ENCODE measurements at places on chromosomes 6 and 20.
A peak's percentile ranks its signal among the peaks of the same experiment; 100 is the strongest.

- H3K4me3 ChIP-seq = no peak overlapping the region
- no peaks in the 10 kb centered on the region for H3K36me3 ChIP-seq
- no peaks in the 10 kb centered on the region for H3K4me1 ChIP-seq
- H3K27me3 ChIP-seq = no peaks in the 10 kb centered on the region
- H3K27ac ChIP-seq = no peak overlapping the region
Observed at GRCh38 chr6:135922746-135923145, 71.2 kb downstream of the PDE7B start.

GRCh38 chr6:158086054-158086503, 82.0 kb downstream of the SERAC1 start:
- no peak overlapping the region for H3K4me3 ChIP-seq
- peaks cover 28% of the 10 kb centered on the region for H3K36me3 ChIP-seq
- no peak for DNase-seq
- no peaks in the 10 kb centered on the region for H3K27me3 ChIP-seq
- H3K4me1 ChIP-seq = peaks cover 4% of the 10 kb centered on the region

- H3K27ac ChIP-seq = no peak overlapping the region
- H3K36me3 ChIP-seq = no peaks in the 10 kb centered on the region
- DNase-seq = no peak
- no peak overlapping the region for H3K4me3 ChIP-seq
- peaks cover 12% of the 10 kb centered on the region for H3K4me1 ChIP-seq
Observed at GRCh38 chr20:17646209-17646960, 35.7 kb downstream of the RRBP1 start.

DNA sequence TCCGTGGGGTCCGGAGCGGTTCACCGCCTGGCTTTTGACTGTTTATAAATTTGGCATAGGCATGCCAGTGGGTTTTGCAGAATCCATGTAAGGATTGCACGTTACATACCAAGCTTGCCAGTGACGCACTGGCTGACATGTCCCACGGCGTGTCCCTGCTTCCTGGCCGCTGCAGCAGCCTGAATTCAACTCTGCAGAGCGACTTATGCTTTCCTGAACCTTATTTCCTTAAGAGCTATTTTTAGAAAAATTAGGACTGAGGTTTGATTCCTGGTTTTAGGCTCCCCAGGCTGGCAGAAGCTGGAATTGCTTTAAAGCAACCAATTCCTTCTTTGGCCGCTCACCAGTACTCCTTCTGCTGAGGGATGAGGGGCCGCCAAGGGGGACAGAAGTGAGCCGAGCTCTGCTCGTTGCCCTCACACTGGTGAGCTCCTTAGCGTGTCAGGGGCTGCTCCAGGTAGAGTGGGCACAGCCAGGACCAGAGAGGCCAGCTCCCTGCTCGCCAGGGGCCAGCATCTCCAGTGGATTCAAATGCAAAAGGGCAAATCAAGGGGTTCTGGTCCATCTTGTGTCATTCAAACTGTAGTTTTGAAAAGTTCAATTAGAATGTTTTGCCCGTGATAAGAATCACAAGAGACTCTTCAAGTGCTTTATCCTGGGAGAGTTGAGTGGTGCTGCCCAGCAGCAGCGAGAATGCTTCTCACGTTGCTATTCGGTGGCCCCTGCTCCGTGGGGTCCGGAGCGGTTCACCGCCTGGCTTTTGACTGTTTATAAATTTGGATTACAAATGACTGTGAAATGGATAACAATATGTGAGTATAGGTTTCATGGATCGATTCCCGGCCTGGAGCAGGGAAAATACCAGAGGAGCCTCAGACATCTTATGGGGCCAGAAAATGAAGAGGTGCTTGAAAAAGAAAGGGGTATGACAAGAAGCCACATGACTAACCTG, 17.5 kb upstream of the IRF4 start:
- H3K4me3 ChIP-seq = no peak overlapping the region
- DNase-seq = no peak

- H3K36me3 ChIP-seq = no peaks in the 10 kb centered on the region
- no peak overlapping the region for H3K4me3 ChIP-seq
- H3K27ac ChIP-seq = no peak overlapping the region
- no peak for DNase-seq
- peaks cover 3% of the 10 kb centered on the region for H3K4me1 ChIP-seq
- H3K27me3 ChIP-seq = no peaks in the 10 kb centered on the region
Observed at GRCh38 chr6:39209911-39210310, 19.4 kb downstream of the KCNK5 start.

DNA sequence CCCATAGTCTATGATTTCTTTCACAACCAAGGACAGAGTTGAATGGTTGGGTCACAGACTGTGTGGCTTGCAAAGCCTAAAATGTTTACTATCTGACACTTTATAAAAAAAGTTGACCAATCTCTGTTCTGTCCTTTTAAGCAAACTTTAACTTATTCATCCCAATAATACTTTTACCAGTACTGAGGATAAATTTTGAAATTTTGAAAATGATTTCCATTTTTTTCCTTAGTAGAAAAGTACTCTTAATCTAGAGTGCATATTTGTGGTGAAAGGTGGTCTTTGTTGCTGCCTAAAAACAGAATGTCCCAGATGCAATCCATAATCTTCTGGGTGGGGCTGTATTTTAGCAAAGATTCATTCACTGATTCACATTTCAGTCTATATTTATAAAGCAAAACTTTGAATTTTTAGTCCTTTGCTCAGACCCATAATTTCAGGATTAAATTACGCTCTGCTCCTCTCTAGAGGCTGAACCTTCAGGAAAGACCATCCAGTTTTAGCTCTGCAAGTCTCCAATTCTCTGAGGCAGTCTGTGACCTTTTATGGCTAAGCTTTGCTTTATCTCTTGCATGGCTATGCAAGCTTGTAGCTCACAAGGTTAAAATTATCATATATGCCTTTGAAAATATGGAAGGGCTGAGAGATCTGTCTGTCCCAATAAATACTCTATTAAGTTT, 573.5 kb downstream of the COL12A1 start:
- H3K4me1 ChIP-seq = no peaks in the 10 kb centered on the region
- H3K27ac ChIP-seq = no peak overlapping the region
- no peaks in the 10 kb centered on the region for H3K27me3 ChIP-seq
- H3K36me3 ChIP-seq = no peaks in the 10 kb centered on the region
- DNase-seq = no peak

GRCh38 chr6:154426997-154427396, 70.4 kb upstream of the IPCEF1 start:
- H3K4me1 ChIP-seq = no peaks in the 10 kb centered on the region
- H3K4me3 ChIP-seq = no peak overlapping the region
- DNase-seq = no peak
- no peak overlapping the region for H3K27ac ChIP-seq

- H3K4me1 ChIP-seq = peaks cover 6% of the 10 kb centered on the region
- peaks cover 46% of the 10 kb centered on the region for H3K36me3 ChIP-seq
- no peak overlapping the region for H3K4me3 ChIP-seq
Observed at GRCh38 chr20:13494019-13494418, 144.7 kb downstream of the TASP1 start.

DNA sequence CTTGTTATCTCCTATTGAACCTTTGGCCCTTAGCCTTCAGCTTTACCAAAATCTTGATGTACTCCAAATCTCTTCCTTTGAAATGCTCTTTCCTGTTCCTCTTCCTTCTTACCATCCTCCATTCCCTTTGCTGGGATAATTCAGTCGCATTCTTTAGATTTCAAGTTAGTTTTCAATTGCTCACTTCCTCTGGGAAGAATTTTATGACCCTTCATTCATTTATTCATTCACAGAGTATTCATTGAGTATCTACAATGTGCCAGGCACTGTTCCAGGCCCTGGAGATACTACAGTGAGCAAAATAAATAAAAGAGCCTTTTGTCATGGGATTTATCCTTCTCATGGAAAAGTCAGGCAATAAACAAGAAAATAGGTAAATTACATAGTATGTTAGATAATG, 548.2 kb upstream of the FLRT3 start:
- H3K4me3 ChIP-seq = no peak overlapping the region
- DNase-seq = no peak
- H3K4me1 ChIP-seq = no peaks in the 10 kb centered on the region
- H3K27me3 ChIP-seq = no peaks in the 10 kb centered on the region
- H3K36me3 ChIP-seq = no peaks in the 10 kb centered on the region

GRCh38 chr6:101011186-101011585, 130.1 kb upstream of the ASCC3 start:
- peaks cover 3% of the 10 kb centered on the region for H3K4me1 ChIP-seq
- no peak for DNase-seq
- H3K4me3 ChIP-seq = peak overlapping the region; percentile 55
- peaks cover 2% of the 10 kb centered on the region for H3K27me3 ChIP-seq
- peak overlapping the region; percentile 73 for H3K27ac ChIP-seq

DNA sequence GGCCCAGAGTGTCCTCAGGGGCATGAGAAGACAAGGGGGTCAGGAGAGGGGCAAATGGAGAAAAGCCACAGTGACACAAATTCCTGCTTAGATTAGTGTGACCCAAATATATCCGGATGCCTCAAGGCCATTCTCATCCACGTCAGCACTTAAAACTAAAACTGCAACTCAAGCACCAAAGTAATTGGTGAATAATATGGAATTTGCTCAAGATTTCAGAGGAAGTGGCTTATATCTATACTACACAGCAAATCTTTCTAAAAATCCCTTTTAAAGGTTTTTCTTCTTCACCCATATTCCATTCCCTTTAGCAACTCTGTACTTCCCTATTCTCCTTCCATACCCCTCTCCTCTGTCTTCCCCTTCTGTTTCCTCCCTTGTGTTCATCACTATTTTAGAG, 15.2 kb downstream of the DEF6 start:
- peaks cover 27% of the 10 kb centered on the region for H3K36me3 ChIP-seq
- peak overlapping the region; percentile 79 for H3K4me3 ChIP-seq
- peak overlapping the region; percentile 97 for H3K27ac ChIP-seq

- DNase-seq = no peak
- no peak overlapping the region for H3K4me3 ChIP-seq
- H3K4me1 ChIP-seq = no peaks in the 10 kb centered on the region
- H3K27ac ChIP-seq = no peak overlapping the region
Observed at GRCh38 chr6:23031986-23032385, 462.6 kb downstream of the HDGFL1 start.

GRCh38 chr6:9711365-9711764, 703.5 kb downstream of the TFAP2A start:
- no peaks in the 10 kb centered on the region for H3K27me3 ChIP-seq
- no peaks in the 10 kb centered on the region for H3K4me1 ChIP-seq
- H3K27ac ChIP-seq = no peak overlapping the region
- DNase-seq = no peak
